ENCODE measurements at places on chromosomes 6 and 20.
A peak's percentile ranks its signal among the peaks of the same experiment; 100 is the strongest.

- no peak for DNase-seq
Observed at GRCh38 chr20:669573-669972, 6.0 kb downstream of the SCRT2 start.

DNA sequence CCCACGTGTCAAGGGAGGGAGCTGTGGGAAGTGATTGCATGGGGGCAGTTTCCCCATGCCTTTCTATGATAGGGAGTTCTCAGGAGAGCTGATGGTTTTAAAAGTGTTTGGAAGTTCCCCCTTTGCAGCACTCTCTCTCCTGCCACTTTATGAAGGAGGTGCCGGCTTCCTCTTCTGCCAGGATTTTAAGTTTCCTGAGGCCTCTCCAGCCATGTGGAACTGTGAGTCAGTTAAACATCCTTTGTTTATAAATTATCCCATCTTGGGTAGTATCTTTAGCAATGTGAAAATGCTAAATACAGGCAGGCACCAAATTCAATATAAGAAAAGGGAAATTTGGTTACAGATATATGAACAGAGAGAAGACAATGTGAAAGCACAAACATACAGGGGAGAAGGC lies 96.4 kb upstream of the EPHA7 start:
- DNase-seq, result no peak

DNA sequence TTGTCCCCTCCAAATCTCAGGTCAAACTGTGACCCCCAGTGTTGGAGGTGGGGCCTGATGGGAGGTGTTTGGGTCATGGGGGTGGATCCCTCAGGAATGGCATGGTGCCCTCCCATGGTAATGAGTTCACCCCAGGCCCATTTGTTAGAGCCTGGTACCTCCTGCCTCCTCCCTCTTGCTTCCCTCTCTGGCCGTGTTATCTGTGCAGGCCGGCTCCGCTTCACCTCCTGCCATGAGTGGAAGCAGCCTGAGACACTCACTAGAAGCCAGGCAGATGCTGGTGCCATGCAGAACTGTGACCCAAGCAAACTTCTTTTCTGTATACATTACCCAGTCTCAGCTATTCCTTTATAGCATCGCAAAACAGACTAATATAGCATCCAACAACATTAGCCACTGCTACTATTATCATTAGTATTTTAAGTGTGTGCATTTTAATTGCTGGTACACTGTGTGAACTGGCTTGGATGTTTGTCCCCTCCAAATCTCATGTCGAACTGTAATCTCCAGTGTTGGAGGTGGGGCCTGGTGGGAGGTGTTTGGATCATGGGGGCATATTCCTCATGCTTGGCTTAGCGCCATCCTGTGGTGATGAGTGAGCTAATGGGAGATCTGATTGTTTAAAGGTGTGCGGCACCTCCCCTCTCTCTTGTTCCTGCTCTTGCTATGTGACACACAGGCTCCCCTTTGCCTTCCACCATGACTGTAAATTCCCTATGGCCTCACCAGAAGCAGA lies 12.2 kb upstream of the OSER1 start:
- no peak for DNase-seq

GRCh38 chr20:14488212-14488611 lies 150.8 kb upstream of the FLRT3 start:
- DNase-seq, result no peak

DNA sequence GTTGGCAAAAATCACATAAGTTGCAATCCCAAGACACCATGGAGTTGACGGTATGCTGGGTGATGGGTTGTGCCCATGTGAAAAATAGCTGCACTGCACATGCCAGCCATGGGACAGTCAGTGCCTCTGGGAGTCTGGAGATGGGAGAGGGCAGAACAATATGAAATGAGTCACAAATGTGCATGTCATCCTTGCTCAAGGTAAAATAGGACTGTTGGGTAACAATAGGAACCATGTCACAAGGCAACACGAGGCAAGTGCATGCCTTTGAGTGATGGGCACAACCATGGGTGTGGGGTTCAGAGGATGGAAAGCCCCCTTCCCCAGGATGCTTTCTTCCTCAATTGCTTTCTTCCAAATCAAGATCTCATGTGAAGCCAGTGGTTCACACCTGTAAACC lies 70.5 kb upstream of the PIM1 start:
- DNase-seq, result no peak

GRCh38 chr6:163860287-163861081 lies 446.0 kb downstream of the QKI start:
- no peak for DNase-seq

GRCh38 chr6:10303608-10304506 lies 111.0 kb downstream of the TFAP2A start:
- no peak for DNase-seq

DNA sequence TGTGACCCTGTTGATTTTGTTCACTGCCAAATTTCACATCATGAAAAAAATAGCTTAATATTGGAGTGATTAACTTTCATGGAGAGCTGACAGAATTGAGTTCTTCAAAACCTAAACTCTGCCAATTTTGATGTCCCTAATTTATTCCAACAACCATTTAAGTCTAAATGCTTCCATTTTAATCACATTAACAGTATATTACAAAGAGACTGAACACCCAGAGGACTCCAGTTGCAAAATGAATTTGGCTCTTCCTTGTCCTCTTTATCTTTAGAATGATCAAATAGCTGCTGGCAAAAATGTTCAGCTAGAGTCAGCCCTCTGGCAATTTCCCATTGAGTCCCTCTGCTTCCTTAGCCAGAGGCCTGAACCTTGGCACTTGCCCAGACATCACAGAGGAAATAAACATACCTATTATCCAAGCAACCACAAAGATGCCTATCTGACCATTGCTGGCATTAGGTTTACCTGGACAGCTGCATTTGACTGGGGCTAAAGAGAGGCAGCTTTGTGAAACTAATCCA lies 299.0 kb upstream of the STXBP5 start:
- no peak for DNase-seq

DNA sequence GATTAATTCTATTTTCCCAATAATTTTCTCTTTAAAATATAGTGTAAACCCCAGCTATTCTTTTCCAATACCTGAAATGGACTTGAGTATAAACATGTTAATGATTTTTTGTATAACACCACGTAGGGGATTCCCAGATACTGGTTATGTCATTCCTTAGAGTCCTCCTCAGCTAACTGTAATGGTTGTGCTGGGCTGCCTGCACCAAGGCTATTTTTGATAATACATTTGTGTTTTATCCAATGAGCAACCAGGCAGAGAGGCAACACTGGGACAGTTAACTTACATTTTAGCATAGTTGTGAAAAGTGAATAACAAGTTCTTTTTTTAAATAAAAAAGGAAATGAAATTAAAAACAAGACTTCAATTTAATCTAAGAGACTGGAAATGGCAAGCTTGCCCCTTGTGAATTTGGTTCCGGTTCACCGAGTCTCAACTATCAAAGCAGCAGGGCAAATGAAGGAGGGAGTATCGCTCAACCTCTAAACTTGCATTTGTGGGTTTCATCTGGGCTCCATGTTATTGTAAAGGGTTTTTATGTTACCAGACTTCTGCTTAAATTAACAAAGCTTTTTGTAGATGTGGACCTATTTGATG lies 18.8 kb upstream of the BACH2 start:
- no peak for DNase-seq

- DNase-seq, result no peak
Observed at GRCh38 chr6:6634735-6635075, 46.2 kb downstream of the LY86 start.

DNA sequence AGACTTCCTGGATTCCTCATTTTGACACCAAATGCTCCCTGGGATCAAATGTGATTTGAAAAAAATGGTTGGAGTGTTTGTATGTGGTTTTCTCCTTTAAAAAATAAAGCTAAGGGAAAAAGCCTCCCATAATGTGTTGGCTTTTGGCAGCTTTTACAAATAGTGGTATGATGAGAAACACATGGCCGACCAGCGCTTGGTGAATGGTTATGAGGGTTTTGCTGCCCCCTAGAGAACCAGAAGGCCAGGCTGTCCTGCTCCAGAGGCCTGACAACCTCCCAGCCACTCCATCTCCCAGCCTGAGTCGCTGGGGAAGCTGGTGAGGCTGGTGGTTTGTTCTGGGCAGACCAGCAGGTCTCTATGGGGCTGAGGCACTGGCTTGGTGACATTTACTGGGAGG lies 69.3 kb downstream of the CLIC5 start:
- DNase-seq, result no peak

DNA sequence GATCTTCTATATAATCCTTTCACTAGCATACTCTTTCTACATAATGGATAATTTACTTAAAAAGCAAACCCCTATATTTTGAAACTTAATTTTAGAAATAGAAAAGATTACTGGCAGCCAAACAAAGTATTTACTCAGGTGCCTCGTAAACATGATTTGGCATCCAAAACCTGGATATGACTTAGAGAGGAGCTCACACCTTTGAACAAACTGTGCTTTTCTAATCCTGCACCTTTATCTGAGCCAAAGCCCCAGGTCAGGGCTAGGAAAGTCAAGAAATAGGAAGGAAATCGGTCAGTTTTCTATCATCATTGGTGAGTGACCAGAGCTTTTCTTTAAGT lies 170.9 kb downstream of the PHF3 start:
- DNase-seq, result no peak

GRCh38 chr6:217048-217659 lies 75.1 kb upstream of the DUSP22 start:
- peak; percentile 65 for DNase-seq

GRCh38 chr6:23650676-23651075 lies 475.3 kb upstream of the NRSN1 start:
- DNase-seq, result no peak

DNA sequence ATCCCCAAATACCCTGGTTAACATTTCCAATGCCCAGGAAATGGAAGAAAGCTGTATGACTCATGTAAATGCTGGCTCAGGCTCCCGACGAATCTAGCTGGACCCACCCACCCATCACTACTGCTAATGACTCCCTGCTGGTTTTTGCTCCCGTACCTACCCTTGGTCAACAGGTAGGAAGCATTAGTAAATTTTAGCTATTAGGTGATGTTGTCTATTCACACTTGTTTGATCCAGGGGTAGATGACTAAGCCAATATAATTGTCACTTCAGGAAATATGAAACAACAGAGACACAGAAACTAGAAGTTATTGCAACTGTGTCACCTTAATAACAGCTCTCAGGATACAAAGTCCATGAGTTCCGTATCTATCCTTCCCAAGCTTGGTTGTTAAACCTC lies 94.4 kb upstream of the BEND6 start:
- no peak for DNase-seq

GRCh38 chr6:109255946-109256640 lies 126.2 kb downstream of the CD164 start:
- no peak for DNase-seq

- no peak for DNase-seq
Observed at GRCh38 chr6:35596448-35597442, 84.0 kb upstream of the TULP1 start.

DNA sequence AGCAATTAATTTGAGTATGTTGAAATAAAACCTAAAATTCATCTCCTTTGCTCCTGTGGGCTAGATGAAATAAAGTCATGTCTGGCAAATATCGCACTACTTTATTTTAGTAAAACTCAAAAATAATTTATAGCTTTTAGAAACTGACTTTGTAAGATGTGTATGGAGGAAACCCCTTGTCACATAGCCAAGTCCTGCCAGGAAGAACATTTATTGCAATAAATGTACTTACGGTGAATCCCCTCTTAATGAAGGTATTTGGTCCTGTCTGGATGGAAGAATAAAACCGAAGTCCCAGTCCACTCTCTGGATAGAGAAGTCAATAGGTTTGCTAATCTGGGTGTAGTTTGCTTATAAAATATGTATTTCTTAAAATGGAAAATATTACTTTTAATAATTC lies 1226.8 kb upstream of the MAP3K7 start:
- DNase-seq, result no peak

GRCh38 chr6:21220271-21220987 lies 373.1 kb upstream of the SOX4 start:
- no peak for DNase-seq

DNA sequence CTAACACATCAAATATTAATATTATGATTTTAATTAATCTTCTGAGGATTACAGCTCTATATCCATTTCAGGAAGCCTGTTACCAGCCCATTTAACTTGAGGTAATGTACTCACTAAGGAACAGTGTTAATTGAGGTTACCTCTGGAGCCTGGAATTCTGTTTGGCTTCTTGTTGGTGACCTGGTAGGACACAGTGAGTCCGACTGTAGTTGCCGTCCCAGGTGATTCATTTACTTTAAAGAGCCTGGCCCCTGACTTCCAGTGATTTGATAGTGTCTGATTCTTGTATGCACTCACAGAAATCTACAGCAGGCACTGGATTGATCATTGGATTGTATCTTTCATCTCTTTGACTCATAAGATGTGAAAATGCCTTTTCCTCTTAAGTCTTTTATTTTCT lies 34.0 kb downstream of the IGF2R start:
- no peak for DNase-seq

DNA sequence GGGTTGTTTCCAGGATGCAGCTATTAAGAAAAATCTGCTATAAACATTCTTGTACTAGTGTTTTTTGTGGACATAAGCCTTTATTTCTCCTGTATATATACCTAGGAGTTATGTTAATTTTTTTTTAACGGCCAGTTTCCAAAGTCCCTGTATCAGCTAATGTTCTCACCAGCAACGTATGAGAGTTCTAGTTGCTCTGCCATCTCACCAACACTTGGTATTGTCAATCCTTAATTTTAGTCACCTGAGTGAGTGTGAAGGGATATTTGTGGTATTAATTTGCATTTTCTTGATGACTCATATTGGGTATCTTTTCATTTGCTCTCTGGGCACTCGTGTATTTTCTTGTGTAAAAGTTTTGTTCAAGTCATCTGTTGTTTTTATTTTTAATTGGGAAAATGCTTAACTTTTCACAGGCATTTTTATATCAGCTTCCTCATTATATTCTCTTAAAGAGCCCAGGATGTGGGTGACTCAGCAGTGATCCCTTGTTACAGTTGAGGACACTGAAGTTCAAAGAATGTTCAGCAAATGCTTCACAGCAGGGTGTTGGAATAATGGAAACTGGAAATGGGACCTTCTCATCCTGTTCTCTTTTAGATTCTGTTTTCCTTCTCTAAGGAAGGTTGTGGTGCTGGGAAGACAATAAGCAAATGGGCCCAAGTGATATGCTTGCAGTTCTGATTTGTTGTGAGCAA lies 211.7 kb upstream of the PRND start:
- no peak for DNase-seq

GRCh38 chr20:21154692-21155091 lies 28.8 kb downstream of the KIZ start:
- DNase-seq, result no peak

DNA sequence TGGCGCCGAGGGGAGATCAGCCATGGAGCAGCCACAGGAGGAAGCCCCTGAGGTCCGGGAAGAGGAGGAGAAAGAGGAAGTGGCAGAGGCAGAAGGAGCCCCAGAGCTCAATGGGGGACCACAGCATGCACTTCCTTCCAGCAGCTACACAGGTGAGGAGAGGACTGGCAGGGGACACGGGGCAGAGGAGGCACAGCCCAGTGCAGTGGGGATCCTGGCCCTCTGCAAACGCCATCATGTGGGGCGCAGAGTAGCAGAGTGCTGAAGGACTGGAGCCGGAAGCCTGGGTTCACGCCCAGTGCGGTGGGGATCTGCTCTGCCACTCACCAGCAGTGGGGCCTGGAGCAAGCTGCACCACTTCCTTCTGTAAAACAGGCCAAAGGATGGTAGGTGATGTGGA lies 41.1 kb upstream of the FANCE start:
- DNase-seq, result no peak

- DNase-seq, result no peak
Observed at GRCh38 chr6:94272327-94272726, 853.0 kb upstream of the EPHA7 start.
